NCI-H187 treated with DMSO at 0.1 percent for 48 hours (cell line): ENCODE measurements at places on chromosomes 1 and 21.

DNA sequence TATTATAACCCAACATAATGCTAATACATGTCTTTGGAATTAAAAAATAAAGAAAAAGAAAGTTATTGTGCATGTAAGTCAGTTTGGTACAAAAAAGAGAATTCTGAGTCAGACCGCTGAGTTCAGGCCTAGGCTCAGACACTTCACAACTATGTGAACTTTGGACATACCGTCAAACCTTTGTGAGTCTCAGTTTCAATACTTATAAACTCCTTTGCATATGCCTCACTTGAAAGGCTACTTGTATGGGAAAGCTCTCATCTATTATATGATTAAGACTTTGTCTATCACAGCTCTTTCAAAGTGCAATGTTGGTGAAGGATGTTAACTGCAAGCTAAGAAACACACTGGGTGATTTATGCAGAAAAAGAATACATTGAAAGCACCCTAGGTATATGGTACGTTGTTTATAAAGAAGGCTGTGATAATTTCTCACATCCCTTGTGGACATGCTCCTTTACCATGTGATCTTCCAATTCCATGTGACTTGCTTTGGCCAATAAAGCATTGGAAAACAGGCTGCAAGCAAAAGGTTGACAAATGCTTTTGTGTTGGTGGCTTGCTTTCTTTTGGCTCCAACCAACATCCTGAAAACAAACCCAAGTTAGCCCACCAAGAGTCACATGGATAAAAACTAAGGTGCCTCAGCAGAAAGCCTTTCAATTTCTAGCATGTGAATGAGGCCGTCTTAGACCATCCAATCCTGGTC is 49.6 kb downstream of the INTS7 start:
- no peak for DNase-seq

- DNase-seq: no peak
These were observed 268.9 kb downstream of the HHAT start for GRCh38 chr1:210597555-210598134.

GRCh38 chr21:45055861-45056260 is 18.5 kb upstream of the ADARB1 start:
- no peak for DNase-seq

GRCh38 chr1:93811326-93812065 is 67.5 kb downstream of the DNTTIP2 start:
- no peak for DNase-seq

DNA sequence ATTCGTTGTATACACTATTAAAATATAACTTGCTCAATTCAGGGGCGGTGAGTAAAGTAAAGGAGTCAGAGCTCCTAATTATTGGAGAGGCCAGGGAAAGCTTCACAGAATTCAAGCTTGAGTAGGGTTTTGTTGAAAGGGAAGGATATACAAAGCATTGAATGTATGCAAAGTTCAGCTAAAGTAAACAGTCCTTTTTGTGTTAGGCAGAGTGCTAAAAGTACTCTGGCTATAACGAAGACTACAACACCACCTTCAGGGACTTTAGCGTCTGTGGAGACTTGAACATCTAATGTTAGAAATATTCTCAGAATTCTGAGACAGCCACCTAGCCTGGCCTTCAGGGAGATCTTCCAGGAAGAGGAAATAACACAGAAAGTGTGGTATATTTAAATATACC is 1.1 kb downstream of the FALEC start:
- no peak for DNase-seq

- DNase-seq: no peak
These were observed 50.2 kb upstream of the USP25 start for GRCh38 chr21:15679630-15680029.

DNA sequence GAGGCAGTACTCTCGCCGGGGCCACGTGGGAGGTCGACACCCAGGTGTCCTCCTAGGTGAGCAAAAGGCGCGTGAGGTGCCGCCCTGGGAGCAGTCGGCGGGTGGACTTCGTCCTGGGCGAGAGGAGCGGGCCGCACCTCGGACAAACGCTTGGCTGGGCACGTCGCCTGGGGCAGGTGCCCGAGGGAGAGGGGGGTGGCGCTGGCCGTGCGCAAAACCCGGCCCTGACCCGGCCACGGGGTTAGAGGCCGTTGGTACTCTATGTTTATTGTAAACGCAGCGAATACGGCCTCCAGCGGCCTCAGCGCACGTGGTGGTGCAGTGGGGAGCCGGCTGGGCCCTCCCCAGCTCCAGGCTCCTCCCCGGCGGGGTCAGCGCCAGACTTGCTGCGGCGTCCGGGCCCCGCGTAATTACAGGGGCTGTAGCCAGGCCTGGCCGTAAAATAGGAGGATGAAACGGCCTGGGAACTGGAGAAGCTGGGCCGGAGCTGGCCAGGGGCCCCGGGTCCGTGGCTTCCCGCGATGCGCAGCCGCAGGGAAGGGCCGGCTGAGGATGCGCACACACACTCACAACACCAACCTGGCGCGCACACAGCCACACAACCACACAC is 1.6 kb upstream of the EFNA1 start:
- DNase-seq: no peak

- no peak for DNase-seq
These were observed 6.4 kb downstream of the LAMC1 start for GRCh38 chr1:183029591-183030000.

GRCh38 chr1:168742386-168742785 is 13.4 kb upstream of the DPT start:
- DNase-seq: no peak

- no peak for DNase-seq
These were observed 7.1 kb upstream of the NID1 start for GRCh38 chr1:236072001-236072400.

DNA sequence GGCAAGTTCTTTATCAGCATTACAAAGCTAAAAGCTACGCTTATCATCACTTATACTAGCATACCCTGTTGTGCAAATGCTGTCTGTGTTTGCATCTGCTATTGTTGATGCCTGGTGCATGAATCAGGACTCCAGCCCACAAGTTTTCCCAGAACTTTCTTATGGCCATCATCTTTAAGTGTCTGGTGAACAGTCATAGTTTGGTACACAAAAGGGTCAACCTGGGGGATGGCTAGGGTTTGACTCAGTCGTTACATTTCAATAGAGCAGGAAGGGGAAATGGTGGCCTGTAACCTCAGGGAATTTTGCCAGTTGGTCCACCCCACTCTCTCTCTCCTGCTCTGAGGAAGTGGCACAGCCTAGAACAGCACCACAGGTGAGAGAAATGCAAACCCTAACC is 35.4 kb downstream of the SELL start:
- DNase-seq: no peak

GRCh38 chr1:232291261-232291660 is 338.7 kb downstream of the SIPA1L2 start:
- no peak for DNase-seq

DNA sequence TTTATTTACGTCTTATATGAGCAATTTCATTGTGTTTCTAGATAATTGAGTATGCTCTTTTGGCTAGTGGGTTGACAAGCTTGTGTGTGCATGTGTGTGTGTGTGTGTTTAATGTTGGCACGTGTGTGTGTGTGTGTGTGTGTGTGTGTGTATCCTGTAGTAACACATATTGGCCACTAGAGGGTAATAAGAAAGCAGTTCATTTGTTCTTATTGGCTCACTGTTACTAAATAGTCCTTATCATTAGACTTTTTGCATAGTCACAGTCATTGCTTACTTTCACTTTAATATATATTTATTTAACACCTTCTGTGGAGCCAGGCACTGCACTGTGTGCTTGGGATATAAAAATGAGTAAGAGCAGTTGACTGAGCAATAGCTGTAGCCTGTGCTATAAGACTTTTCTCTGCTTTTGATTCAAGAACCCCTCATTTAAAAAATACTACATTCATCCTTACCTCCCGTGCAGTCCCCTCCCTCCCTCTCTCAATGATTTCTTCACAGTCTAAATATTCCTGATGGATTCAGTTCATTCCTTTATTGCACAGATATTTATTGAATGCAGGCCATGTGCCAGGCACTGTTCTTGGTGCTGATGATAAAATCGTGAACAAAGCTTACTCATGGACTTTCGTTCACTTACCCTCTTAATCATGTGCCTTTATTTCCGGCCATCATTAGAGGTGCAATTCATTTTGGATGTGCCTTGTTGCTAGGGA is 96.7 kb downstream of the DYRK1A start:
- DNase-seq: no peak

- no peak for DNase-seq
These were observed 183.5 kb downstream of the RUNX1 start for GRCh38 chr21:34865400-34866241.

- no peak for DNase-seq
These were observed 3.0 kb downstream of the FCAMR start for GRCh38 chr1:206967096-206967849.

- no peak for DNase-seq
These were observed 51.7 kb upstream of the ACADM start for GRCh38 chr1:75672528-75673393.

GRCh38 chr1:47709019-47709871 is 271.4 kb downstream of the FOXD2 start:
- DNase-seq: no peak

DNA sequence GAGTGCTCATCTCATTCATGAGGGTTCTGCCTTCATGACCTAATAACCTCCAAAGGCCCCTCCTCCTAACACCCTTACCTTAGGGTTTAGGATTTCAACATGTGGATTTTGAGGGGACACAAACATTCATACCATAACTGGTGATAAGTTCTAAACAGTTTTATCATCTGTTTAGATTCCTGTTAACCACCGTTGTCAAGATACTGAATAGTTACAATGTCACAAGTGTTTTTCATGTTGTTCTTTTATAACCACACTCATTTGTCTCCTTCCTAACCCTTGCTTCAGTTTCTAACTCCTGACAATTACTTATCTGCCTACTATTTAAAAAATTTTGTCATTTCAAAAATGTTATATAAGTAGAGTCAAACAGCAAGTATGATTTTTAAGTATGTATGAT is 86.0 kb downstream of the NCAM2 start:
- no peak for DNase-seq

GRCh38 chr1:212302745-212303383 is 17.7 kb downstream of the PPP2R5A start:
- no peak for DNase-seq

GRCh38 chr1:47224676-47225399 is 7.2 kb downstream of the TAL1 start:
- no peak for DNase-seq
